ENCODE measurements at places on chromosomes 3 and 15.

GRCh38 chr3:170309046-170309445, 48.5 kb upstream of the SKIL start:
- DNase-seq, result no peak

DNA sequence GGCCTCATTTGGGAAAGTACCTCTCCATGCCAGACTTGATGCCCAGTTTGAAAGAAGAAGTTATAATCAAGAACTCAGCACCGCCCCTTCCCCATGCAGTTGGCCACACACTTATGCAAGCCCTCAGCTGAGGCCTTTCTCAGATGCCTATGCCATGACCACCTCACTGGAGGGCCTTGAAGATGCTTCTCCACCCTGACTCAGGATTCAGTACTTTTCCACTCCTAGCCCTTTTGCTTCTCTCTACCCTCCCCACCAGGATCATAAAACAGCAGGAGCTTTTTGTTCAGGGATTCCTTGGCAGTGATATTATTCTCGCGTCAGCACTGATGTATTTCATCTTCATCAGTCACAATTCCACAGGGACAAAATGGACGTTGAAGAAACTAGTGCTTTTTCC, 313.5 kb downstream of the PYDC2 start:
- peak; percentile 22 for DNase-seq

DNA sequence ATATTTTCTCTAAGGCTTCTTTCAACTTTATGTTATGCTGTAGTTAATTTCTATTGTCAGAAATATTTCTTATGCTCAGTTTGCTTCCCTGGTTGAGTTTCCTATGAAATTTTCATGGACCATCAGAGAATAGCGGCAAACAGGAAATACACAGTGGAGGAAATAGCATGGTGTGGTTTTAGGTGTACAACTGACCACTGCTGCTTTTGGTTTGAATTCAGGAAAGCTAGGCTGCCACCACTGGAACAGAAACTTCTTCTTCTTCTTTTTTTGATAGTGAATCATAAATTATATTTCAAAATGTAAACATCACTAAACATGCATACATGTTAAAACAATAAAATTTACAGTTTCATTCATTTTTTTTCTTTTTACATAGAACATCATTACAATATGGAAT, 316.6 kb upstream of the TGFBR2 start:
- no peak for DNase-seq

GRCh38 chr3:139443186-139443585, 33.1 kb downstream of the RBP2 start:
- DNase-seq, result no peak

- DNase-seq, result no peak
These were observed 27.9 kb upstream of the TGFBR2 start for GRCh38 chr3:30578479-30578878.

DNA sequence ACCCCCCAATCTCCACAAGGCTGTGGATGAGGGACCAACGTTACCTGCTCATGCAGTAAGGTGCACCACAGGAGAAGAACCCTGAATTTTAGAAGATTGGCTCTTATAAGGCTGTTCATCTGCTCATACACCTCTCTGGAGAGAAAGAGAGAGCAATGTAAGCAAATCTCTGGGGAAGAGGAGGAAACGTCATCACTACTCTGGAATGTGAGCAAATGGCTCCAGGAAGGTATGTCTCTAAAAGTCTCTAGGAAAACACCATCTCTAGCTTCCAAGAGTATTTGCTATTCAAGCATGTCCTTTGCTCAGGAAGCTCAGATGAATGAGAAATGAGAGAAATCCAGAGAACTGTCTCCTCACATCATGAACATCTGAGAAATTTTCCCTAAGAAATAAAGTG, 235.4 kb downstream of the TBL1XR1 start:
- DNase-seq, result no peak

GRCh38 chr3:17986348-17986816, 244.0 kb upstream of the TBC1D5 start:
- DNase-seq, result no peak

GRCh38 chr3:194485881-194486539, 792 bp downstream of the ATP13A3 start:
- peak; percentile 51 for DNase-seq

GRCh38 chr3:52774901-52775864, 2.2 kb upstream of the ITIH1 start:
- DNase-seq, result no peak

DNA sequence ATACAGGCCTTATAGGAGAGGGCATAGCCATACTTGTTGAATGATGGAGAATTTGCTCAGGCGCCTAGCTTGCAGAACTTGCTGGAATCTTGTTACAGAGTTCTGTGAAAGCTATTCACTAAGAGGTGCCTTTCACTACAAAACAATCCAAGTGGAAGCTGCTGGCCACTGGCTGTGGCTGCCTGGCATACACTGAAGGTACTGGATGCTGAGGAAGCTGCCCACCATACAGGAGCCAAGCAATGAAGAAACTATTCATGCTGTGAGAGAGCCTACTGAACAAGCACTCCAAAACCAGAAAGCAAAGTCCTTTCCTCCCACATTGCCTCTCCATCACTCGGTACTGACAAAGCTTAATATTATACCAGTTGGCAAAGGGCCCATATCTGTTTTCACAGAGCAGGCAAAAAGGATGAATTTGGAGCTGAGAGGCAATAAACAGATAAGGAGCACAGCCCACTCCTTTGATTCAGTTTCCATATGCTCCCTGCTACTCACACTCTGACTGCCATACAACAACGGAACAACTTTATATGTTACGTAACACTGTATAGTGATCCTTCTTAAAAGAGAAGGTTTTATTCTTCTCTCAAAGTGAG, 192.6 kb upstream of the ALCAM start:
- DNase-seq, result no peak

GRCh38 chr15:87752250-87752951, 504.1 kb downstream of the NTRK3 start:
- DNase-seq, result no peak

- no peak for DNase-seq
These were observed 313.9 kb downstream of the POLQ start for GRCh38 chr3:121231872-121232271.

GRCh38 chr3:141386126-141386488, 17.8 kb downstream of the ZBTB38 start:
- no peak for DNase-seq

- DNase-seq, result no peak
These were observed 85.4 kb downstream of the PPM1L start for GRCh38 chr3:160841455-160841854.

DNA sequence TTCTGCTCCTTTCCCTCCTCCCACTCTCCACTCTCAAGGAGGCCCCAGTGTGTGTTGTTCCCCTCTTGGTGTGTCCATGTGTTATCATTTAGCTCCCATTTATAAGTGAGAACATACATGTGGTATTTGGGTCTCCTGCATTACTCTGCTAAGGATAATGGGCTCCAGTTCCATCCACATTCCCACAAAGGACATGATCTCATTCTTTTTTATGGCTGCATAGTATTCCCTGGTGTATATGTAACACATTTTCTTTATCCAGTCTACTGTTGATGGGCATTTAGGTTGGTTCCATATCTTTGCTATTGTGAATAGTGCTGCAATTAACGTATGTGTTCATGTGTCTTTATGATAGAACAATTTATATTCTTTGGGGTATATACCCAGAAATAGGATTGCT, 144.0 kb upstream of the MEF2A start:
- DNase-seq, result no peak

- DNase-seq, result no peak
These were observed 8.2 kb upstream of the PAQR5 start for GRCh38 chr15:69290346-69291164.

- DNase-seq, result no peak
These were observed 456.1 kb downstream of the MFSD1 start for GRCh38 chr3:159257954-159258353.

DNA sequence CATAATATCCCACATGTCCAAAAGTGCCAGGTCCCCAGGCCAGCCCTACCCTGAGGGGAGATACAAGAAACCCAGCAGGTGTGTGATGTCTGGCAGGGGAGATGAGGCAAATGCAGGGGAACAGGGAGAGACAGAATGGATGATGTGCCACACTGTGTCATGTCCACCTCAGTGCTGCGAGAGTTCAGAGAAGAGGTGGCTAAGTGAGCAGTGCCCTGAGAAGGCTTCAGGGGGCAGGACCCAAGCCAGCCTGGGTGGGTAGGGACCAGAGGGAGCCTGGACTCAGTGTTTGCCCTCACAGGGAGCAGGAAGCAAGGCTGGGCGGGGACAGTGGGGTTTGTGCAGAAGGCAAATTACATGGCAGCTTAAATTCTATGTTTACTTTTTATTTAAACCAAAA, 61.2 kb downstream of the KLHL6 start:
- no peak for DNase-seq

DNA sequence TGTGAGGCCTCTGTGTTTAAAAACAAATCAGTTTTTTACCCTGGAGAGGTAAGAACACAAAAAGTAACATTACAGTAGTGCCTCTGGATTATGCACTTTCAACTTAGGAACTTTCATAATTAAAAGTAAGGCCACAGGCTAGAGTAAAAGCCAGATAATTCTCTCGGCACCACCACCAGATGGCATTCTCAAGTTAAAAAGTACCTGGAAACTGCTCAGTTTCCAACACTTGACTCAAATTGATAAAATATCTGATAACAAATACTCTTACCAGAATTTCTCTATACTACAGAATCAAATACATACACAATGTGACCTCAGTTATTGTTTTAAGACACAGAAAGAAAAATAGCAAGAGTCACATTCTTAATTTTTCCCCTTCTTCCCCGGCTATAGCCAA, 19.9 kb downstream of the SPICE1 start:
- DNase-seq, result no peak

- no peak for DNase-seq
These were observed 75.8 kb upstream of the LIPC start for GRCh38 chr15:58355973-58356372.

- DNase-seq, result no peak
These were observed 124.7 kb downstream of the WNT5A start for GRCh38 chr3:55362210-55362960.

GRCh38 chr15:33801954-33802353, 166.3 kb upstream of the CHRM5 start:
- no peak for DNase-seq

- DNase-seq, result no peak
These were observed 192.0 kb downstream of the ATP10A start for GRCh38 chr15:25671132-25671531.

GRCh38 chr15:75204340-75205063, 2.8 kb downstream of the C15orf39 start:
- DNase-seq, result peak; percentile 97

- no peak for DNase-seq
These were observed 537.5 kb upstream of the CCDC54 start for GRCh38 chr3:106839576-106840280.

- peak; percentile 33 for DNase-seq
These were observed 141.2 kb upstream of the SLC7A14 start for GRCh38 chr3:170726976-170727661.

GRCh38 chr15:89746386-89746780, 4.7 kb downstream of the MESP1 start:
- no peak for DNase-seq
